ENCODE measurements at places on chromosomes 2 and 18.

GRCh38 chr2:348361-348916 is 60.5 kb upstream of the ALKAL2 start:
- DNase-seq: no peak

DNA sequence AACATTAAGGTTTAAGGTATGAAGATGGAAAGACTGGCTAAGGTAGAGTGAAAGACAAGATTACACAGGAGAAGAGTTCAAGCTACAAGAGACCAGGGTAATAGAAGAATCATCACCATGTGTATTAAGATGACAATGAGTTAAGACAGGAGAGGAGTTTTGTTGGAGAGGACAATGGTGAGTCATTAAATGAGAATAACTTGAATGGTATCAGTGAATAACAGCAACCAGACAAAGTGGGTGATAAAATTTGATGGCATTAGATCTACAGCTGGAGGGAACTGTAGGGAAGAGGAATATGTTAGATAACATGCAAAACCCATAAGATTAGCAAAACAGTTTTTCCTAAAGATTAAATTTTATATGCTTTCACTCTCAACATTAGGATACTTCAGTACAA is 18.8 kb upstream of the ENOSF1 start:
- DNase-seq: no peak

DNA sequence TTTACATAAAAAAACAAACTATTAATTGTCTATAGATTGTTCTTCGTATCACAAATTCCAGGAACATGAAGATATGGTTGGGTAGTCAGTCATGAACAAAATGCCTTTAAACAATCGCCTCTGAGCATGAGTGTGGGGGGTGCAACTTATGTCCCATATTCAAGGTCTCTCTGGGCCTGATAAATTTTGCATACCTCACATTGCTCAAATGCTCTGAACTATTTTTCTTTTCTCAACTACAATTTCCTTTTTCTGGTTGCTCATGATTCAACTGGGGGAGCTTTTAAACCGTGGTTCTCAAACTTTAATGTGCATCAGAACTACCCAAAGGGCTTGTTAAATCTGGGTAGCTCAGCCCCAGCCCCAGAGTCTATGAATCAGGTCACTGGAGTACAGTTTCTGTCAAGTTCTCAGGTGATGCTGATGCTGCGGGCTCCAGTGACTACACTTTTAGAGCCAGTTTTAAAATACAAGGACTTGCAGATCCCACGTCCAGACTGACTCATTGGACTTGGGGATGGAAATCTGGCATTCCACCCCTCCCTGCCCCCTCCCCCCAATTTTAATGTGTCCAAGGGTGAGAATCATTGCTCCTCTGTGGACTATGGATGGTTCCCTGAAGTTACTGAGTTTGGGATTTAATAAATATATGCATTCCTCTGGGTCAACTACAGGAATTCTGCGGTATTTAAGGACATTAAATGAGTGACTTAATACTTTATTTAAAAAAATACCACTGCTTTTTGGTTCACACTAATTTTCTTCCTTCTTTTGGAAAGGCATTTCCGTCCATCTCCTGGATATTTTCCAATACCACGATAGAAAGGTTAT is 1.5 kb upstream of the GPD2 start:
- no peak for DNase-seq

GRCh38 chr2:185417688-185418087 is 320.9 kb upstream of the FSIP2 start:
- no peak for DNase-seq

GRCh38 chr2:86272111-86272510 is 65.3 kb downstream of the REEP1 start:
- DNase-seq: no peak

- DNase-seq: no peak
Observed at GRCh38 chr2:105935063-105935462, 190.4 kb downstream of the NCK2 start.

DNA sequence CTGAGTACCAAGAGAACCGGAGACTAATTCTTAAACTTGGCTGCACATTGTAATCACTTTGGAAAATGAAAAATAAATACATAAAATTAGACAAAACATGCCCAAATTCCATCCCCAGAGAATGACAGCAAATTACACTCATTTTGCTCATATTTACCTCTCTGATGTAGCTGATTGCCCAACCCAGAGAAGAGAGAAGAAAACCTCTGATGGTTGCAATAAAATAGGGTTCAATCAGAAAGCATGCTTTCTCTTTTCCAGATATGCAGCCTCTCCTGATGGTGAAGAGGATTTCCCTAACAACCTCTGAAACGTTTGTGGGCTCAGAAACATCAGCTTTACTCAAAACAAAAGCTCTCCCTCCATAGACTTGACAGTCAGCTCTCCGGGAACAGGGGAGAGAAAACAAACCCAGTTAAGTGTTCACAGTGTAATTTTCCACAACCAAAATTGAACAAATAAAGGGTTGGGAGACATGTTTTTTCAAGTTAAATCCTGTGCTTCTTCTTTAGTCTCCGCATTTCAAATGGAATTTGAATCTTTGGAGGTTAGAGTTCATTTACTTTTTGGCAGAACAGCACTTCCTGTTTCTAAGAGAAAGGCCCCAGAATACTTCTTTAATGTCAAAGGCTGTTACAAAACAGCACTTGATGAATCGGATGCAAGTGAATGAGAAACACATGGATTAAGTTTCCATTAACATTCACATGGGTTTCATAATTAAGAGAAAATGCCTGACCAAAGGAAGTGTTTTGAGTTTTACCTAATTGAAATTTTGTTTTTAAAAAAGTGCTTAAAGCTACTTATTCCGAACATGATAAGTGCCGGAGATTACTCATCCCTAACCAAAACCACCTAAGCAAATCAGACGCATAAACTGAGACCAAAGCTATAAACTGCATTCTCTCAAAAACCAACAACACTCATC is 570.1 kb upstream of the SYT4 start:
- DNase-seq: no peak

DNA sequence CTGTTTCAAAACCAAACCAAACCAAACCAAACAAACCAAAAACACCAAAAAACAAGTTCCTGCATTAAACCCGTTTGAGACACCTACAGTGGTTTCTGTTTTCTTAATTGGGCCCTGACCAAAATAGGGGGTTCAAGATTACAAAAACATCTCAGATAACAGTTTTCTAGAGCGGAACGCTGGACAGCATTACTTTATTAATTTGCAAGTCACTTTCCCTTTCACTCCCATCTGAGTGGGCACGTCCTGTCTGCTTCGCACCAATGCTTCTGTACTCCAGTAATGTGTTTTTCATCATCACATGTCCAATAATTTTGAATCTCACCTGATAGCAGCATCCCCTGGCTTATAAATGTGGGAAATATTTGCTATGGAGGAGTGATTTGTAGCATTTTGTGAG is 11.7 kb upstream of the MYO1B start:
- no peak for DNase-seq

All from MM.1S (cell line).